Iris pigment epithelial cell (primary cell): ENCODE measurements at places on chromosomes 12 and 14.
A peak's percentile ranks its signal among the peaks of the same experiment; 100 is the strongest.

DNA sequence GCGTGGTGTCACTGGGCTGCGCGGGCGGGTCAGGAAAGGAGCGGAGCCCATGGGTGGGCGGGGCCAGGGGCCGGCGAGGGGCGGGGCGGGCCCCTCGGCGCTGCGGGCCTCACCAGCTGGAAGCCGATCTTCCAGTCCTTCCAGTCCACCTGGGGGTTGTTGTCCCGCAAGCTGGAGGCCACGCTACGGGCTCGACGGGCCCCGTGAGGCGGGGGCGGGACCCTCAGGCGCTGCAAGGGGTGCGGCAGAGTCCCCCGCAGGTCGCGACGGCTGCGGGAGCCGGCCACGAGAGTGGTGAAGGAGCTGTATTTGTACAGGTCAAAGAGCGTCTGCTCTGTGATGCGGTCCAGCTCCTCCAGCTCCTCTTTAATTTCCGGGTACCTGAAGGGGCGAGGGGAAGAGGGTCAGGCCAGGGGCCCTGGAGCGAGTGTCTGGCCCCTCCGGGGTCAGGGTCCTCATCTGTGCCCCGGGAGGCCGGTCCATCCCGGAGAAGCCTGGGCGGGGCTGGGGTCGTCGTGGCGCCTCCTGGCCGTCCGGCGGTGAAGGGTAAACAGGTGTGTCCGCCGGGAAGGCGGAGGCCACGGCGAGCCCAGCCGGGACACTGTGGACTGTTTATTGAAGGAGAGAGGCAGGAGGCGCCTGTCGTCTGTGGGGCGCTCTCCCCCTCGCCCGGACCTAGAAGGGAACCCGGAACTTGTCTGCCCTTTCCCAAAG is 11.9 kb downstream of the SCNN1A start:
- DNase-seq, result peak; percentile 54

- DNase-seq, result peak; percentile 81
These were observed 129.0 kb upstream of the MED13L start for GRCh38 chr12:116406529-116406928.

DNA sequence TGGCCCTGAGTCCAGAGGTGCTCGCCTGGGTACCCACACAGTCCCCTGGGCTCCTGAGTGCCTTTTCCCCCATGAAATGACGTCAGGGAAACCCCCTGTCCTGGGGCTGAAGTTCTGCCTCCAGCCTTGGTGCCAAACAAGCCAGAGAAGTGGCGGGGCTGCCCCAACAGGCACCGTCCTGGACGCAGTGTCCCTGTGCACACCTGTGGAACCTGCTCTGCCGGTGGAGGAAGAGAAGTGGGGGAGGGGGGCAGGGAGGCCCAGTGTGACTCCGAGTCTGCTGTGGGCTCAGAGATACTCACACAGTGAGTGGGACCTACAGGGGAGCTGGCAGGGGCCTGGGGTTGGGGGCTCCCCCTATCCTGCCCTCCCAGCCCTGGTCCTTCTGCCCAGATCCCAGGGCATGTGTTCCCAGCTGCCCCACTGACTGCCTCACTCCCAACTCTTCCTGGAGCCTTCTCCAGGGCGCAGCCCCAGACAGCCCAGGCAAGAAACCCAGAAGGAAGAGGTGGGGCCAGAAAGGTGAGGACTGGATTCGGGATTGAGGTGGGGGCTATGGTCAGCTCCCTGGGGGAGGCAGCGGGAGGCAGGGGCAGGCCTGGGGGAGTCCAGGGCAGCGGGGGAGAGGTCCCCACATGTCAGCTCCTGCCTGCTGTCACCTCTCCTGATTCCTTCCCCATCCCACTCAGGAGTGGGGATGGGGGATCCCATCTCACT is 24.7 kb downstream of the CCDC85C start:
- no peak for DNase-seq

- DNase-seq, result peak; percentile 95
These were observed at the start of gene EIF2B2 for GRCh38 chr14:75002392-75003249. Gene EIF2B2, plus strand, starts transcription at chr14:75002921. Its CDS starts 70 bp downstream, at chr14:75002991.

- no peak for DNase-seq
These were observed 1.3 kb downstream of the TM7SF3 start for GRCh38 chr12:27012982-27013255.

- no peak for DNase-seq
These were observed 7.3 kb upstream of the CNTN1 start for GRCh38 chr12:40684986-40685385.

GRCh38 chr14:89270439-89271227 is 146.4 kb downstream of the FOXN3 start:
- DNase-seq, result no peak

GRCh38 chr14:81533212-81533535 is 479 bp downstream of the SEL1L start:
- no peak for DNase-seq
